Dermis blood vessel endothelial cell (primary cell): ENCODE measurements at places on chromosomes 6 and 20. TPM values are rescaled to one million over a fixed set of nuclear protein-coding genes. Genes with fewer than 3 reads are reported as not detected.

RBBP8NL gene
- not detected in 2 replicates for total RNA-seq

TPBG gene
- 8.7 and 9.4 TPM in 2 replicates for total RNA-seq

CDK5RAP1 gene
- total RNA-seq = 21.1 and 25.9 TPM in 2 replicates

MDC1 gene
- total RNA-seq = 6.3 and 12.5 TPM in 2 replicates

CST9L gene
- not detected in 2 replicates for total RNA-seq

KCNQ2 gene
- total RNA-seq = not detected in 2 replicates

RIMS4 gene
- not detected in 2 replicates for total RNA-seq

PDE7B gene
- total RNA-seq = 26.6 and 58.5 TPM in 2 replicates

MATN4 gene
- total RNA-seq = 0.09 and 0.17 TPM in 2 replicates

CNR1 gene
- 1.3 TPM in 1 of 2 replicates, not detected in the other for total RNA-seq

MCUR1 gene
- 8.3 and 15.8 TPM in 2 replicates for total RNA-seq

KIF13A gene
- 48.2 and 52.4 TPM in 2 replicates for total RNA-seq

TINAG gene
- total RNA-seq = not detected in 2 replicates
